ENCODE measurements at places on chromosomes 7 and 10. TPM values are rescaled to one million over a fixed set of nuclear protein-coding genes. Genes with fewer than 3 reads are reported as not detected.

GRCh38 chr7:148747274-148747673 lies 48.6 kb downstream of the CUL1 start:
- peak; percentile 51 for DNase-seq
- no peak overlapping the region for H3K27ac ChIP-seq
- H3K4me1 ChIP-seq, result no peaks in the 10 kb centered on the region

DNA sequence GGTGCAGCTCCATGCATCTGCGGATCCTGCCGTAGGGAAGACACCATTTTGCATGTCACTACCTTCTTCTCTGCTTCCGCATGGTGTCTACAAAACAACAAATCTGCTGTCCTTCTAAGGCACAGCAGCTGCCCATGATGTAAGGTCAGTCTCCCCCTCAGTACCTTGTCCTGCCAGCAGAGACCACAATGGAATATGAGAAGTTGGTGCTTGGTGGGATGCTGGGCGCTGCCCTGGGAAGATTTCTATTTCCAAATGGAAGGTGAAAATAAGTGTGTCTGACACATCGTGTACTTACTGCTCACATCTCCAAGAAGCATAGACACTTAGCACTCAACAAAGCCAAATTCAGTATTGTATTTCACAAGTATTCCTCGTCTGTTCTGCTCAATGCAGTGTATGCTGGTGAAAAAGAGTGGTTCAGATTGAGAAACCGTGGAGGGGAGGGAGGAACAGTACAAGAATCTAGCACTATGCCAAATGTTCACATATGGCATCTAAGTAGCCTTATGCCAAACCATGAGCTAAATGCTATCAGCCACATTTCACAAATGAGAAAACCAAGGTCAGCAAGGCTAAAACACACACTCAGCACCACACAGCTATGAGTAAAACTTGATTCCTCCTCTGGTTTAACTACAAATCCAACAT lies 95.0 kb downstream of the GRB10 start:
- H3K4me3 ChIP-seq, result no peak overlapping the region
- DNase-seq, result no peak
- no peaks in the 10 kb centered on the region for H3K27me3 ChIP-seq
- no peak overlapping the region for H3K27ac ChIP-seq

DNA sequence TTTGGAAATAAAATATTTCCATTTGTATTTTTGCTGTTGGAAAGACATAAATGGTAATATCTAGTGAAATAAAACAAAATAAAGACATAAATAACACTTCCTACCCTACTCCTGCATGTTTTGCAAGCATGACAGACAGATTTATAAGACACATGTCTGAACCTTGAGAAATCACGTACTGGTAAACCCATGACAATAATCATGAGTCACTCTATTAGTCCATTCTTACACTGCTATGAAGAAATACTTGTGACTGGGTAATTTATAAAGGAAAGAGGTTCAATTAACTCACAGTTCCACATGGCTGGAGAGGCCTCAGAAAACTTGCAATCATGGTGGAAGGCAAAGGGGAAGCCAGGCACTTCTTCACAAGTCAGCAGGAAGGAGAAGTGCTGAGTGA lies 942.2 kb downstream of the REEP3 start:
- no peaks in the 10 kb centered on the region for H3K27me3 ChIP-seq
- no peak overlapping the region for H3K4me3 ChIP-seq
- no peaks in the 10 kb centered on the region for H3K36me3 ChIP-seq
- H3K27ac ChIP-seq, result no peak overlapping the region
- no peak for DNase-seq

DNA sequence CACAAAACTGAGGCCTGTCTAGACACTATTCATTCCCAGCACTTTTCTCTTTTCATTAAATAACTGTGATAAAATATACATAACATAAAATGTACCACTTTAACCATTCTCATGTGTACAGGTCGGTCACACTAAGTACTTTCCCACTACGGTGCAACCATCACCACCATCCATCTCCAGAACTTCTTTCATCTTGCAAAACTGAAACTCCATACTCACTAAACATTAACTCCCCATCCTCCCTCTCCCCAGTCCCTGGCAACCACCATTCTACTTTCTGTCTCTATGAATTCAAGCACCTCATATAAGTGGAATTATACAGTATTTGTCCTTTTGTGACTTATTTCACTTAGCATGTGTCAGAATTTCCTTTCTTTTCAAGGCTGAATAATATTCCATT lies 53.0 kb downstream of the ARHGAP12 start:
- no peaks in the 10 kb centered on the region for H3K27me3 ChIP-seq
- no peak overlapping the region for H3K4me3 ChIP-seq

DNA sequence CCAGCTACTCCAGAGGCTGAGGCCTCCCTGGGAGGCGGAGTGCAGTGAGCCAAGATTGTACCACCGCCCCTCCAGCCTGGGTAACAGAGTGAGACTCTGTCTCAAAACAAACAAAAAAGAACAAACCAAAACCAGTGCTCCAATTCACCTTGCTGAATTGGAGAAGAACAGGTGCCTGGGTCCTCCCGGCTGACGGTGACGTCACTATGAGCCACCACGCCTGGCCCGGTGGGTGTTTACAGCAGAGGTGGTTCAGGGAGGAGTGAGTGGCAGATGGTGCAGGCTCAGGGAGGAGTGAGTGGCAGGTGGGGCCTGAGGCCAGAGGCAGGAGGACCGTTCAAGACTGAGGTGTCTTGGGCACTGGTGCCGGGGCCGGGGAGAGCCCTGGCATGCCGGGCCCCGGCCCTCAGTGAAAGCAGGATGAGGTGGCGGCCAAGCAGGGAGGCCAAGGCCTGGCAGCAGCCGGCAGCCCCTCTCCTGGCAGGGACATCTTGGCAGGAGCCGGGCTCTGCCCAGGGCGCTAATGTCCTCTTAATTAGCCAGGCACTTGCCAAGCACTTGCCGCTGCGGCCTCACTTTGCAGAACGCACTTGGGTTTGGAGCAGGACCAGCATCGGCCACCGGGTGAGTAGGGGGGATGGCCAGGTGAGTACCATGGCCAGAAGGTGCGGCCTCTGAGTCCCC lies 162.8 kb upstream of the TNRC18 start:
- DNase-seq, result no peak
- no peak overlapping the region for H3K27ac ChIP-seq
- no peaks in the 10 kb centered on the region for H3K27me3 ChIP-seq
- peaks cover under 1% of the 10 kb centered on the region for H3K4me1 ChIP-seq
- no peaks in the 10 kb centered on the region for H3K36me3 ChIP-seq
- no peak overlapping the region for H3K4me3 ChIP-seq

DNA sequence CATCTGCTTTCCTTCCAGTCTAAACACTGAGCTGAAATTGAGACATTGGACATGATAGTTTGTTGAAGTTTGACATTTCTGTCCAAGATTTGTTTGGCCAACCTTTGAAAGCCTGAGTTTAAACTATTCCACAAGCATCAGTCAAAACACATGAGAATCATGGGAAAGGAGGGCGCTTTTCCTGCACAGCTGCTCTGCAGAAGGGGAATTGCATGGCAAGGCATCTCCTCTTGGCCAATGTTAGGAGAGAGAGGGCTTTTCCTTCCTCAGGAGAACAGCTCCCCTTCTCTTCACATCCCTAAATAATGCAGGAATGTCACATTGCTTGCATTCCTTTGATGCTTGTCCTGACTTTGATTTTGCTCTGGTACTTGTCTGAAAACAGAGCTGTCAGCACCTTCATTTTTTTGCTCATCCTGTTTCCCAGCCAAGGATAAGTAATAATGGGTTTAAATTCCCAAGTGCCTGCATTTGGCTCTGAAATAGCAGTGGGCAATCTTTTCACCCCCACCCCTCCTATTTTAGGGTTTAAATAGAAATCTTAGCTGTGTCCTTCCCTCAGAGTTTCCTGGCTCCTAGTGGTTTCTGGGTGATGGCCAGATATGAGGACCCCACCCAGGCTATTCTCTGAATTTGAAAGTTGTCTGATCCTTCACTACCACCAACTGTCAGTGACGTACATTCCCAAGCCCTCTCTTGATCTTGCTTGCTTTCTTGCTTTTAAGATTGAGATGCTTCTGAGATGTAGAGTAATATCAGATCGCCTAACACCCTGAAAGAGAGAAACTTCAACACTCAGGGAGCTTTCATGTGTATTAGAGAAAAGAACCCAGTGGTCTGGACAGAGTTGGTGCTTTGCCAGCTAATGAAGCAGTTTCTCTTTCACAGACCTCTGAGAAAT lies 75.2 kb upstream of the NPVF start:
- H3K4me3 ChIP-seq, result no peak overlapping the region
- H3K27ac ChIP-seq, result no peak overlapping the region
- no peaks in the 10 kb centered on the region for H3K27me3 ChIP-seq
- DNase-seq, result peak; percentile 53

DNA sequence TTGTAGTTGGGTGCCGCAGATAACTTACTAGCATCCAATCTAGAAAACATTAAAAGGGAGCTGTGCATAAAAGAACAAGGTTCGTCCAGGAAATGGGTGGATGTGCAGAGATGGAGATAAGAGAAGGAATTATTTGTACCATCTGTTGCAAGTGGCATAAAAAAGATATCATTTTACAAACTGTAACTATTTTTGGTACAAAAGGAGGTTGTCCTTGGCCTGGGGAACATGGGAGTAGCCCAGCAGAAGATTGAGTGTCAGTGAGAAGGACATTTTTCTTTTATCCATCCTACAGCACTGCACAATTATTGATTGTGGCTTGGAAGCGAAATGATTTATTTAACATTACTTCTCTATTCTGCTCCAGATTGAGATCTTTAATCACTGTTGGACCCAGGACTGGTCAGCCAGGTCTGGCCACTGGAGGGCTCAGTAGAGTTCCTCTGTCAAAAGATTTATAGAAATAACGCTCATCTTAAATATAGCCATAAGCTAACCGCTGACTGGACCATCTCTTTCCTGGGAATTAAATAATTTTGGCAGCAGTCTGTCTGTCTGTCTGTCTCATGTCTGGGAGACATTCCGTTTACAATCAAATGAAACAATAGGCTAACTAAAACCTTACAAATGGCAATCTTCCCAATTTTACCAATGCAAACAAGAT lies 254.1 kb downstream of the KIAA1217 start:
- peak overlapping the region; percentile 8 for H3K27ac ChIP-seq
- H3K36me3 ChIP-seq, result no peaks in the 10 kb centered on the region
- no peaks in the 10 kb centered on the region for H3K4me1 ChIP-seq
- no peaks in the 10 kb centered on the region for H3K27me3 ChIP-seq

GRCh38 chr7:38367301-38367890 lies 94.0 kb upstream of the TARP start:
- no peaks in the 10 kb centered on the region for H3K27me3 ChIP-seq
- no peak for DNase-seq
- no peak overlapping the region for H3K4me3 ChIP-seq
- H3K4me1 ChIP-seq, result peaks cover 41% of the 10 kb centered on the region

DNA sequence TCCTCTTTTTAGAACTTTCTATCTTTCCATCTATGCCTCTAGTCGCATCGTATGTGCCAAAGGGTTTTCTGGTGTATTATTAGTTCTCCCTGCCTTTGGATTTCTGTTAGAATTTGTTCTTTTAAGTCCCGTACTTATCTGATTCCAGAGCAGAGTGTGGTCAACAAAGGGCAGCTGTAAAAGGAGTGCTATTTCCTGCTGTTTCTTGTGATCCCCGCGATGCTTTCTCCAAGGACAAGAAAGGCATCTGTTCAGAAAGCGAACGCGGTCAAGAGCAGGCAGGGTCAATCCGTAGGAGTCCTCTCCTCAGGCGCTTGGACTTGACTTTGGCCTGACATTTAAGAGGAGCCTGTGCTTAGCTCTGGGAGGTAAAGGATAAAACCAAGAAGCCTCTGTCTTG lies 1152.1 kb upstream of the AUTS2 start:
- no peaks in the 10 kb centered on the region for H3K4me1 ChIP-seq
- DNase-seq, result no peak
- H3K27me3 ChIP-seq, result no peaks in the 10 kb centered on the region
- H3K36me3 ChIP-seq, result no peaks in the 10 kb centered on the region
- no peak overlapping the region for H3K27ac ChIP-seq

GRCh38 chr7:140557809-140558518 lies 78.7 kb upstream of the MKRN1 start:
- H3K36me3 ChIP-seq, result no peaks in the 10 kb centered on the region
- no peak overlapping the region for H3K27ac ChIP-seq
- no peak for DNase-seq
- H3K4me3 ChIP-seq, result no peak overlapping the region
- H3K4me1 ChIP-seq, result no peaks in the 10 kb centered on the region

- H3K4me3 ChIP-seq, result no peak overlapping the region
- H3K27ac ChIP-seq, result no peak overlapping the region
- H3K4me1 ChIP-seq, result no peaks in the 10 kb centered on the region
- no peak for DNase-seq
- no peaks in the 10 kb centered on the region for H3K27me3 ChIP-seq
Measured at GRCh38 chr7:2384354-2385243, 18.8 kb upstream of the CHST12 start.

- no peak overlapping the region for H3K27ac ChIP-seq
- peak; percentile 67 for DNase-seq
- H3K4me1 ChIP-seq, result no peaks in the 10 kb centered on the region
- no peaks in the 10 kb centered on the region for H3K27me3 ChIP-seq
- H3K4me3 ChIP-seq, result no peak overlapping the region
Measured at GRCh38 chr10:7696545-7696944, 6.6 kb upstream of the ITIH2 start.

The PALD1 gene
- 10.1 TPM for total RNA-seq

The MYPN gene
- 0.13 TPM for total RNA-seq

The EGFR gene
- 79.3 TPM for total RNA-seq

All from left lung (tissue), 14 donors.